SJCRH30 (cell line): ENCODE measurements at places on chromosomes 11 and 22.

GRCh38 chr11:12184699-12185098 is 74.3 kb downstream of the MICAL2 start:
- no peak for DNase-seq

DNA sequence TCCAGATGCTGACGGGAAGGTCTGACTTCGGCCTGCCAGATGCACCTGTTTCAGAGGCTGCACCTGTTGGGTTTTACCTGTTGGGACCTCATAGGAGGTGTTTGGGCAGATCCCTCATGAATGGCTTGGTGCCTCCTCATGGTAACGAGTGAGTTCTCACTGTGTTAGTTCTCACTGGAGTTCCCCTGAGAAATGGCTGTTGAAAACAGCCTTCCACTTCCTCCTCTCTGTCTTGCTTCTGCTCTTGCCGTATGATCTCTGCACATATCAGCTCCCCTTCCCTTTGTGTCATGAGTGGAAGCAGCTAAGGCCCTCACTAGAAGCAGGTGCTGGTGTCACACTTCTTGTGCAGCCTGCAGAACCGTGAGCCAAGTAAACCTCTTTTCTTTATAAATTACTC is 207.6 kb upstream of the SEZ6L start:
- DNase-seq = no peak

GRCh38 chr11:35347921-35348331 is 71.4 kb downstream of the SLC1A2 start:
- DNase-seq = no peak

GRCh38 chr11:45213316-45213665 is 66.9 kb downstream of the PRDM11 start:
- no peak for DNase-seq

DNA sequence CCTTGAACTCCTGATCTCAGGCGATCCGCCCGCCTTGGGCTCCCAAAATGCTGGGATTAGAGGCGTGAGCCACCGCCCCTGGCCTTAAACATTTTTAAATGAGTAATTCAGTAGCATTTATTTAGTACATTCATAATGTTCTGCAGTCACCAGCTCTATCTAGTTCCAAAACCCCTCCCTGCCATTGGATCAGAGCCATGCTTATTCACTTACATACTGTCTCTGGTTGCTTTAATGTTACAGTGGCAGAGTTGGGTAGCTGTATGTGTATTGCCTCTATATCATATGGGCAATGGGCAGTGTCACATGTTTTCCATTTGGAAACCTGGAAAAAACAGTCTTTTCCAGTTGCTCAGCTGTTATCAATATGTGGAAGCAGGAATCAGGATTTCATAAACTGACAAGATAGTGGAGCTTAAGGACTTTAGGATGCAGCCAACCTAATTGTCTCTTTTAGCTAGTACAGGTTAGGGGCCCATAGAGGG is 10.5 kb downstream of the COA4 start:
- DNase-seq = no peak
